AG09309 (cell line): ENCODE measurements at places on chromosomes 3 and 15.
A peak's percentile ranks its signal among the peaks of the same experiment; 100 is the strongest.

DNA sequence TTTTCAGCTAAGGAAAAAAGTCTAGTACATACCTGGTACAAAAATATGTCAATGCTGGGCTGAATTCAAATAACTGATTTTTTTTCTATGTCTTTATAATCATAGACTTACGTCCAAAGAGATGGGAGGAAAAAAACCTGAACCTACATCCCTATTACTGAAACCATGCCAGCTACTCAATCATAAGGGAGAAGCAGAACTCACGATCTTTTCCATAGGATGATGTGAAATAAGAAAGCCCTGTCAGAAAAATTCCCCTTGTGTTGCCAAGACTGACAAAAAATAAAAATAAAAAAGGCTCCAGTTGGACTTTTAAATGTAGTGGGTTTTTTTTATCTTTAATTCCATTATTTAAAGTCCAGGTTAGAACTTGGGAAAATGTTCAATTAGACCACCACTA lies 3.3 kb downstream of the MSL2 start:
- no peak for DNase-seq

GRCh38 chr15:41256577-41257038 lies 25.5 kb downstream of the CHP1 start:
- no peak for DNase-seq

GRCh38 chr3:14485981-14486380 lies 54.2 kb downstream of the GRIP2 start:
- DNase-seq = no peak

DNA sequence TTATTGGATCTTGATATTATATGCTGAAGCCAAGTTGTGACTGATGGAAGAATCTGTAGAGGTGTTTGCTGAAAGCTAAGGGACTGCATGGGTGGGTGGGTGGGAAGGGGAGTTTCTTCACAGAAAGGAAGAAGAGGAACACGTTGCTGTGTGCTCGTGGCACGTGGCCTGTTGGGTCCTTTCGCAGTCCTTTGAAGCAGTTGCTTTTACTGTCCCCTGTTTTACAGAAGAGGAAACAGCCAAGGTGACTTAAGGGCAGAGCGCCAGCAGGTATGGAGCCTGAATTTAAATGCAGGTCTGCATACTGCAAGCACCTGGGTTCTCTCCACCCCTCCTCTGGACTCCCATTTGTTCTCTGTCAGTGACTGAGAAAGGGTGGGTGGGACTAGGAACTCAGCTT lies 59.4 kb upstream of the PRR23C start:
- no peak for DNase-seq

GRCh38 chr3:186530415-186530814 lies 13.8 kb downstream of the CRYGS start:
- DNase-seq = no peak

- no peak for DNase-seq
Measured at GRCh38 chr3:39809181-39809994, at the start of gene MYRIP. TSS of gene MYRIP (plus strand) at chr3:39809609. CDS start at chr3:39900817, 91,208 bp downstream.

GRCh38 chr15:85700767-85701166 lies 94.0 kb downstream of the KLHL25 start:
- DNase-seq = no peak

DNA sequence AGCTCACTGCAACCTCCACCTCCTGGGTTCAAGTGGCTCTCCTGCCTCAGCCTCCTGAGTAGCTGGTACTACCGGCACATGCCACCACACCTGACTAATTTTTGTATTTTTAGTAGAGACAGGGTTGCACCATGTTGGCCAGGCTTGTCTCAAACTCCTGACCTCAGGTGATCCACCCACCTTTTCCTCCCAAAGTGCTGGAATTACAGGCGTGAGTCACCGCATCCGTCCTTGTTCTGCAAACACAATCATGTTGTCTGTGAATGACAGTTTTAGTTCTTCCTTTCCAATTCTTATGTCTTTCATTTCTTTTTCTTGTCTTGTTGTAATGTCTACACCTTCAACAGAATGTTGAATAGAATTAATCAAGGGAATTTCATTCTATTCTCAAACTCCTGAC lies 16.3 kb upstream of the SMCO1 start:
- no peak for DNase-seq

- no peak for DNase-seq
Measured at GRCh38 chr3:189712906-189713483, 81.8 kb downstream of the TP63 start.

- no peak for DNase-seq
Measured at GRCh38 chr3:192933779-192934460, 16.3 kb upstream of the MB21D2 start.

- no peak for DNase-seq
Measured at GRCh38 chr3:190990898-190991297, 128.4 kb upstream of the GMNC start.

GRCh38 chr3:180594631-180595558 lies 7.1 kb upstream of the TTC14 start:
- DNase-seq = peak; percentile 23

- no peak for DNase-seq
Measured at GRCh38 chr3:193943200-193943599, 192.7 kb upstream of the HES1 start.

DNA sequence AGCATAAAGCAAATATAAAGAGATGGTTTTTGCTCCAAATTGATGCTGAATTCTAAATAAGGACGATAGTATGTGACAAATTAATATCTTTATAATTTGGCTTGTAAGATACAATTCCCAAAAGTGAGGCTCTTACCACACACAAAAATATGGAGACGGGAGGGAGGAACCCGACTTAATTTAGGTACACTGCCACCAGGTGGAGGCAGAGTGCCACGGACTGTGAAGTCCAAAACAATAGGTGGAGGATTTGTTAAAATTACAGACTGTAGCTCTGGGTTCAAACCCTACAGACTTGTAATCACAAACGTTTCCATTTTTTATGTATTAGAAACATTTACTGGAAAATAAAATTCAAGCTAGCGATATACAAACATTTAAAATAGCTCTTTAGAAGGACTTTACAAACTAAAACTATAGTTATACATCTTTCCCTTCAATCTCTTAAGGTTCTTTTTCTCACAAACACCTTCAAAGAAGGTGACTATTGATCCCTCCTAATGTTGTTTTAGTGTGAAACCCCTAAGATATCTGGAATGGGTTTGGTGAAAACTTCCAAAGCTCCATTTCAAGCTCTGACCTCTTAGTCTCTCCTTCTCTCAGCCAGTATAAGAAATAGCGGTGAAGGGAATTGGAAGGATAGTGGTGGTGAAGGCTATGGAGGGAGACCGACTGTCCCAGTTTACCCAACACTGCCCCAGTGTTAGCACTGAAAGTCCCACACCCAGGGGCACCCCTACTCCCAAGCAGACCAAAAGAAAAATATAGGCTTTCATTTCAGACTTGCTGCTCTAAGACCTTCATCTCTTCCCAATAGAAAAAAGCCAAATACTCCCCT lies 89.7 kb downstream of the AQP9 start:
- peak; percentile 46 for DNase-seq

GRCh38 chr3:143220741-143221140 lies 101.2 kb downstream of the CHST2 start:
- no peak for DNase-seq

DNA sequence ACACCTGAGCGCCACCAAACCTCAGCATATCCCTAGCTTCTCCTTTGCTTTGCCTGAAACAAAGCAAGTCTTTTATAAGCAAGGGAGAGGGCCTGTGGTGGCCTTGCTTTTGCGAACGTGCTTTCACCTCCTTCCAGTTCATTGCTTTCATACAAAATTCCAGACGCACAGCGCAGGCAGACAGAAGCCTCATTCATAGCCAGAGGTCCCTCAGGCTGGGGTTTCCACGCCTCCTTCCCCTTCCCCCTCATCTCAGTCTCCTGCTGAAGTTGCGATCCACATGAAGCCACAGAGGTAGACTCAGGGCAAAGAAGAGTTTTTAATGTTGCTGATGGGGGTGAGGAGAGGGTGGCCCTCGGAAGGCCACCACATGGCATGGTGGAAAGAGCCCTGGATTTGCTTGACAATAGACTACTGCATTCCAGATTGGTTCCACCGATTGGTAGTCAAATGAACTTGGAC lies 59.4 kb upstream of the FLNB start:
- no peak for DNase-seq

DNA sequence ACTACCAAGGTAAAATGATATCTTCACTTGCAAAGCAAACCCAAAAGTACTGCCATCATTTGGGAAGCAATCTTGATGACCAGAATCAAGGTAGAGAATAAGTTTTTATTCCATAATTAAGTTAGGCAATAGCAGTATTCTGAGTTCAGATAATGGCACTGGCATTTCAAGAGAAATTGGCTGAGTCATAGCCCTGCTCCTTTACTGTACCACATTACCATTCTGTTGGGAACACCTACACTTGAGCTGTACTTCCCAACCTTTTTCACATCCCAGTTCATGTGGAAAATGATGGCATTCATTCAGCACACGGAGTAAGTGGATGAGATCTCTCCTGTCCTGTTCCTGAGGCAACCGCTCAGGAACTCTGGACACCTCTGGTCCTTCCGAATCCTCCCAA lies 311.6 kb upstream of the TPRG1 start:
- no peak for DNase-seq

GRCh38 chr15:37394402-37395099 lies 294.2 kb upstream of the MEIS2 start:
- DNase-seq = no peak

DNA sequence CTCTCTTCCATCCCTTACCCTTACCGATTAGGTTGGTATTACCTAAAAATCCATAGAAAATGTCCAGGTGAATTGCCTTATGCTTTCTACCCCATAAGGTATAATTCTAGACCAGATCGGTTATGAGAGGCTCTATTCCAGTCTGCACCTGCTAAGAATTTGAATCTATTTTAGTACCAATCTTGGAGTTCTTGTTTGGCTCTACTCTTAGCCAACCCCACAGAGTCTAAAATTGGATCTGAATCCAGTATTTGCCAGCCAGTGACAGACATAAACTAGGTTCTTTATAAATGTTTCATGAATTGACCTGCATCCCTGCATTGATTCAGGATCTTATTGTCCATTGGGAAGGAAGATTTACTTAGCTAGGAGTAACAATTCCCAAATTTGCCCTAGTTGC lies 6.5 kb downstream of the KLHL24 start:
- DNase-seq = no peak

GRCh38 chr3:178445139-178445538 lies 91.1 kb upstream of the KCNMB2 start:
- no peak for DNase-seq

DNA sequence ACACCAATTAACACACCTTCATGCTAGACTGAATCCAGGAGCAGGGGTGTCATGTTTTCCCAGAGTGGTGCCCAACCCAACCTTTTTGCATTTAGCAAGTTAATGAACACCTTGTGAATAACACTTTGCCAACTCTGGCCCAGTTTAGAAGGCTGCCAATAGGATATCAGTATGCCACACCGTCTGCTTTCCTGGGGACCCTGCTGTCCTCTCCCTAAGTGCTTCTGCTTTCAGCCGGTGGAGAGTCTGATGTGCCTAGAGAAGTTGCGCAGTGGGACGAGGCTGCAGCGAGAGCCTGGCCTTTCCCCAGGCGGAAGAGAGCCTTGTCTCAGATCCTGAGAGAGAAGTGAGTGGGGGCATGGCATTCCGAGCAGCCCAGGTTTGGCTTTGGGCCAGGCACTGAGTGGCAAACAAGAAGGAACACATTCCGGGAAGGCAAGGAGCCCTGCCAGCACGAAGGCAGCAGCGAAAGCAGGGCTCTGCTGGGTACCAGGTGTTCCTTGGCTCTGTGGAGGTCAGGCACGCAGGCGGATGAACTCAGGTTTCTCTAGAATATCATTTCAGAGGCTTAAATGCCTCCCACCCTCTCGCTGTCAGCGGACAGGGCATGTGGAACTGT lies 36.9 kb downstream of the SENP8 start:
- no peak for DNase-seq

DNA sequence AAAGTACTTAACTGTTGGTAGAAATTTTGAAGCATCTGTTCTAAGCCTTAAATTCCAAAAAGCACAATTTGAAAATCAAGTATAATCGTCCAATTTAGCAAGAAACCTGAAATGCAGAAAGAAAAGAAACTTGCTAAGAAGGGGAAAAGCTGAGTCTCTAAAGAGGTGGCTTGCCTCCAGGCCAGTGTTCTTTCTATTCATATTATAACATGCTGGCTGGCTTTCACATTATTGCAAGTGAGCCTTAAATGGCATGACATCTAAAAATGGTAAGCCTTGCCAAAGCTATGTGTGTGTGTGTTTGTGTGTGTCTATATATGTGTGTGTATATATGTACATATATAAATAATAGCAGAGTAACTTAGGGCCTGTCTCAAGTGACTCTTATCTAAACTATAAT lies 89.5 kb downstream of the FGF12 start:
- no peak for DNase-seq

DNA sequence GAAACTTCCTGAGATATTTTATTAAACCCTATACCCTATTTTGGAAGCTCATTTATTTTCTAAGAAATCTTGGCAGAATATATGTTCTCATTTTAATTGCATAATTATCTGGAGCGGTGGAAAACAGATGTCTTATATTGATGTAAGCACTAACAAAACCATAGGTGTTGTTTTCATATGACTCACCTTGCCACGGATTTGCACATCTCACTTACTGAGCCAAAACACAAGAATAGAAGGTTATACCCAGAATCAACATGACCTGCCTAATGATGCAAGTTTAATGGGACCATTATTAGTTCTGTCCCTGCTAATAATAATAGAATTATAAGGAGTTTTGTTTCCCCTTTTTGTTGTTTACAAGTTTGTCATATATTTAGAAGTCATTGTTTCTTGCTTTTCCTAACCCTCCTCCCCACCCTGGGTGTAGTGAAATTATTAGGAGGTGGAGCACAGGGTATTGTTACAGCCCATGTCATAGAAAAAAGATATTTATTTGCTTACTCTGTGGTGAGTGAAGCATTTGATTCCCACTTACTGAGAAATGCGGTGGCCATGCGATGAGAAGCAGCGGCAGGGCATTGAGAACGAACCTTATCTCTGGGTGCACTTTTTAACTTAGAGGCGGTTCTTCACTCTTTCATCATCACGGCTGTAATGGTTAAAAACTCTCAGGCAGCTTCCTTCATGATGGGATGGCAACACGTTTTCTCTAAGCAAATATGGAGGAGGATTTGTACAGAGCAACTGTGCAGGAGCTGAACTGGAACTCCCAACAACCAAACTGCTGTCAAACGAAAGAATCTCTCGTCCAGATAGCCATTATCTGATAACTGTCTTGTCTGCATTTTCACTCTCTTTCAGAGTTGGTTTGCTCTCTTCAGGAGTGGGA lies 521 bp downstream of the IL5RA start:
- DNase-seq = no peak

DNA sequence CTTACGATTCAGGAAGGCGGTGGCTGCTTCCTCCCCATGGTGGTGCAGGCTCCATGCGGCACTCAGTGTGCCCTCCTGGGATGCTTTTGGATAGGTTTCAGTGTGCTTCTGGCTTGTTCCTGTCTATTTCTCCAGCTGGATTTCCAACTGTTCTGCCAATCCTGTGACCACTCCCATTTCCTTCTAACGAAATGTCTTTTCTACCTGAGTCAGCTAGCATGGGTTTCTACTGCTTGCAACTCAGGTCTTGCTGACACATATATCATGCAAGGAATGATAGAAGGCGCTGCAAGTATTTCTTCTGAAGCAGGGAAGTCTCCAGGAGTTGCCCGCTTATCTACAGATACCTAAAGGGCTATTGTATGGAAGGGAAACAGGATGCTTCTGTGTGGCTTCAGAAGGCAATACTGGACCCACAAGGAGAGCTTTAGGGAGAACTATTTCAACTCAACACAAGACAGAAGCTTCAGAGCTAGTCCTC lies 244.4 kb downstream of the OPA1 start:
- DNase-seq = no peak
